NCI-H1092 treated with DMSO at 0.1 percent for 48 hours (cell line): ENCODE measurements at places on chromosomes 2 and 18.

GRCh38 chr2:20606198-20606597, 44.7 kb downstream of the HS1BP3 start:
- no peak for DNase-seq

DNA sequence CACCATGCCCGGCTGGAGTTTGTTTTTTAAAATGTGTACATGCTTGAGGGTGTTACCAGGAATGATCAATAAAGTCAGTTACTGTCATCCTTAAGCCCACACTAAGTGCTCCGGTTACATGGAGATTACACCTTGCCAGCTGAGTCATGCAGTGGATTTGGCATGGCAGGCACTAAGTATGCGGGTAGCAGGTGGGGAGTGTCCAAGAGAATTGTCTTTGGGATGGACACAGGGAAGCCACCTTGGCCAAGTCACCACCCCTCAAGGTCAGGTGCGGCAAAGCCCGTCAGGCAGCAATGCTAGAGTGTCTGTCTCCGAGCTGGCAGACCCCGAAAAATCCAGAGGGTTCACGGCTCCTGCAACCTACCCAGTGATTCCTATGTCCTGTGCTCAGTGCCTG, 54.8 kb downstream of the GBX2 start:
- no peak for DNase-seq

GRCh38 chr2:30310955-30311354, 79.6 kb downstream of the LBH start:
- no peak for DNase-seq

GRCh38 chr2:150528861-150529801, 41.7 kb upstream of the RND3 start:
- DNase-seq, result no peak

GRCh38 chr2:221304916-221305315, 267.2 kb downstream of the EPHA4 start:
- no peak for DNase-seq
